ENCODE measurements at places on chromosomes 16 and 17. TPM values are rescaled to one million over a fixed set of nuclear protein-coding genes. Genes with fewer than 3 reads are reported as not detected.

- peak overlapping the region; percentile 74 for H3K27ac ChIP-seq
- H3K36me3 ChIP-seq = no peaks in the 10 kb centered on the region
- no peak for DNase-seq
- peaks cover 25% of the 10 kb centered on the region for H3K4me1 ChIP-seq
- H3K27me3 ChIP-seq = no peaks in the 10 kb centered on the region
- peak overlapping the region; percentile 67 for H3K4me3 ChIP-seq
Measured at GRCh38 chr16:4372001-4372577, 441 bp downstream of the VASN start.

MGAT5B gene
- total RNA-seq = not detected

ERN2 gene
- total RNA-seq = not detected

KRT25 gene
- total RNA-seq = not detected

CLDN7 gene
- total RNA-seq = not detected

MPO gene
- total RNA-seq = 0.60 TPM

- DNase-seq = peak; percentile 21
- no peaks in the 10 kb centered on the region for H3K36me3 ChIP-seq
- no peaks in the 10 kb centered on the region for H3K27me3 ChIP-seq
- no peak overlapping the region for H3K4me3 ChIP-seq
Measured at GRCh38 chr16:56776562-56776961, 46.6 kb downstream of the NUP93 start.

DNA sequence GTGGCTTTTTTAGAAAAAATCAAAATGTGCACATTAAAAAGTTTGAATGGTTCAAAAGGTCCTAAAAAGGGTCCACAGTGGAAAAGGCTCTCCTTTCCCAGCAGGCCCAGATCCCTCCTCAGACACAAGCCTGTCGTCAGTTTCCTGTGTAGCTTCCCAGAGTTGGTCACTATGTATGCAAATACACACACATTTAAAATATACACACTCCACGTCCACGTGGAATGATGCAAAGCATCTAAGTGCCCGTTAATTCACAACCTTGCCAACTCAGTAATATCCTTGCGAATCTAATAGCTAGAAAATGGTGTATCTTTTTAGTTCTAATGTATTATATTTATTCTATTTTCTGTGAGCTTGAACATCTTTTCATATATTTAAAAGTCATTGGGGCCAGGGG lies 17.7 kb downstream of the NLRC5 start:
- no peaks in the 10 kb centered on the region for H3K27me3 ChIP-seq
- H3K27ac ChIP-seq = no peak overlapping the region
- H3K4me1 ChIP-seq = no peaks in the 10 kb centered on the region
- DNase-seq = no peak
- no peaks in the 10 kb centered on the region for H3K36me3 ChIP-seq

DNA sequence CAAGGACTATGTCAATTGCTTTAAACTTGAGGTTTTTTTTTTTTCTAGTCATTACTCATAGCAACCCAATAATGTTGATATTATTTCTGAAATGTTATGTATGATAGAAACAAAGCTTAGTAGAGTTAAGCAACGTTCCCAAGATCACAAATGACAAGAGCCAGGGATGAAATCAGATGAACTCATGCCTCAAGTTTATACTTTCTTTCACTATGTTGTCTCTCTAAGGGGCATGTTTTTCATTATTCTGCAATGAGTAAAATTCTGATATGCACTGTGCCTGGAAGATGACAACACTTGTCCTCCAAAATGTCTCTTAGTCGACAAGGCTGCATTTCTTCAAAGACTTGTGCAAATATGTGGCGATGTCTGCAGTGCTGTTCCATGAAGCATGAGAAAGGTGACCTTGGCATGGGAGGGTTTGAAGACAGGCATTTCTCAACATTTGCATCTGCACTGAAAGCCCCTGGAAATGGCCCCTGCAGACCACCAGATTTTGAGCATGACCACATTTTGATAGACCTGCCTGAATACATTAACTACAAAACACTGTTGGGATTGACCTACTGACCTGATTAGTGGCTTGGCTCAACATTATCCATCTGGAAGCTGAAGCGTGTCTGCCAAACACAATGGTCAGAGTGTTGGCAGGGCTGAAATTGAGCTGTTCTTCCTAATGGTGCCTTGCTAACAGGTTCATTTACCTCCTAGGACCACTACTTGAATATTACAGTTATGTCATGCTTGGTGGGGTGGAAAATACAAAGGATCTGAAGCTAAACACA lies 1027.5 kb downstream of the CDH11 start:
- H3K36me3 ChIP-seq = no peaks in the 10 kb centered on the region
- no peak overlapping the region for H3K27ac ChIP-seq
- no peak overlapping the region for H3K4me3 ChIP-seq
- no peak for DNase-seq
- H3K4me1 ChIP-seq = no peaks in the 10 kb centered on the region

Data from psoas muscle (tissue), 8 donors.